GM13977 (cell line): ENCODE measurements at places on chromosomes 7 and 10.

DNA sequence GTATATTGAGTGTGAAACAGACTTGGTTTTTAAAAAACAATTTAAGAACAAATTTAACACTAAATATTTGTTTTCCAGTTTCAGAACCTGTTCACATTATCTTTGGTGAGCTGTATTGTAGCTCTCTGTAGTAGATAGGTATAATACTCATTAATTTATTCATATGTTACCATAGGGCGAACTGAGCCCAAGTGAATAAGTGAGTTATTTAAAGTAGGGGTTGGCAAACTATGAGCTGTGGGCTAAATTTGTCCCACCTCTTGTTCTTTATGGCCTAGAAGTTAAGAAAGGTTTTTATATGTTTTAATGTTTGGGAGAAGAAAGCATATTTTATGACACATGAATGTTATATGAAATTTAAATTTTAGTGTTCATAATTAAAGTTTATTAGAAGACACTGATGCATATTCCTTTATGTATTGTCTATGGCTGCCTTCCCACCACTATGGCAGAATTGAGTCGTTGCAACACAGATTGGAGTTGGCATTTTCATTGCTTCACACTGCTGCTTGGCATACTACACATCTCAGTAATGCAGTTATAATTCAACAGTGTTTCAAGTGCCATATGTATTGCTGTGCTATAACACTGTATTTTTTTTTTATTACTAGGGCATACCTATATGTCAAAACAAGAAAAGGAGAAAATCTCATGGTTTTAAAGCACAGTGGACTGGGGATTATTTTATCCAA is 146.5 kb downstream of the ADK start:
- no peak for DNase-seq

DNA sequence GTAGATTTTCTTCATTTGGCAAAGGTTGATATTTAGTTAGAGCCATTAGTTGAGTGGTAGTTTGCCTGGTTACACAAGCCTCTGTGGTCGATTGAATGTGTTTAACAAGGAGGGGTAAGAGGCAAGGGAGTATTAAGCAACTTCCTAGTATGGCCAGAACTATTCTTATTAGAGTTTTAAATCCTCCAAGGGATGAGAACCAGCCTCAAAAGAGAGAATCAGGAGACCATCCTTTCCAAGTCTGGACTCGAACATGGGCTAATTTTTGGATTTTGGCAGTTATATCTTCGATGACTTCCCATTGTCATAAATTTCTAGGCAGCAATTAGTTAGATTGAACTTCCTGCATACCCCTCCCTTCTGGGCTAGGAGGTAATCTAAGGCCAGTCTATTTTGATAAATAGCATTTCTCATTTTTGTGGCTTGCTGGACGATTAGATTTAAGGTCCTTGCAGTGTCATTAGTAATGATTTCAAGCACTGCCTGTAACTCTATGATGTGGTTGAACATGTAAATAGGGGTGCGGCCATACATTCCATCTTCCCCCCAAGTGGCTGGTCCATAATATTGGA is 219.5 kb upstream of the KCND2 start:
- DNase-seq = no peak

GRCh38 chr10:122051609-122052385 is 62.8 kb downstream of the TACC2 start:
- DNase-seq = no peak

DNA sequence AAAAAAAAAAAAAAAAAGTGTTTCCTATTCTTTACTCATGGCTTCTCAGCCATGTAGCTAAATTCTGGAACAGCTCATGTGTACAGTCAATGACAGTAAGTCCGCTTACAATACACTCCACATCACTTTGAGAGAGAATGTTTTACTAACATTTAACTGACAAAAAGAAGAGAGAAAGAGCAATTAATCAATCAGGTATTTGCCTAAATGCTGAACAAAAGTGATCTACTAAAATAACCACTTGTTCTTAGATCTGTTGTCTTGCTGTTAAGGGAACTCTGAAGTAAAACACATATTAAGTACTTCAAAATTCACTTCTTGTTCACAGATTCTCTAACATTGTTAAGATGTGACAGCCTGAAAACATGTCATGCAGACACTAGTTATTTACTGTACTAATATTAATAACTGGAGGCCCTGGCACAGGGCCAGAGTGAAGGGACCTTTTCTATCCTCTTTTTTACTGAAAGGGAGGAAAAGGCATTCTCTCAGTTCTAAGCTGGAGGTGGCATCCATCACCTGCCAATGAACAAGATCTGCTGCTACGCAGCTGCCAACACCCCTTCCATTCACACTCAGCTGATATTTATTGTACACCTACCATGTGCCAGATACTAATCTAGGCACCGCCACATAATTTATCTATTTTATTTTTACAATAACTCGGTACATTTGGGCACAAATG is 72.6 kb downstream of the AHR start:
- DNase-seq = no peak

DNA sequence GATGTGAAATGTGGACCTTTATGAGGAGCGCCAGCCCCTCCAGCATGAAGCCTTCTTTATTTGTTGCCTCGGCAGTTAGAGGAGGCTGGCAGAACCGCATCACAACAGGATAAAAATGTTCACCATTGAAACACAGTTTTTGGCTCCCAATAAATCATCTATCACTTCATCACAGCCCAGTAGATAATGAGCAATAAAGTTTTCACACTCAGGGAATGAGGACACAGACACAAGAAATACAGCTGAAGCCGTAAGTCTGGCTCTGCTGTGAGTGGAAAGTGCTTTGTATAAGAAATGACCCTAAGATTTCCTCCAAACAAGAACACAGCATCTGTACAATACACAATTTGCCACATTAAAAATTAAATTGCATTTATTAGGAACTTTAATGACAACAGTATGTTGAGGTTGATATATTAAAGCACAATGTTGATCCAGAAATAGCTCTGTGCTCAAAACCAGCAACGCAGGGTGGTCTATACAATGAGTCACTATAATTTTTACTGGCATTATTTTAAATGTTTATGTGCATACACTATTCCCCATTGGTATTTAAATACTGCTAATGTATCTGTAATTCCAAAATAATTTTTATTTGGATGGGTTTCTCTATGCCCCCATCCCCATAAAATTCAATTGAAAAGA is 301.8 kb upstream of the MGMT start:
- no peak for DNase-seq
